ENCODE measurements at places on chromosomes 5 and 9.

DNA sequence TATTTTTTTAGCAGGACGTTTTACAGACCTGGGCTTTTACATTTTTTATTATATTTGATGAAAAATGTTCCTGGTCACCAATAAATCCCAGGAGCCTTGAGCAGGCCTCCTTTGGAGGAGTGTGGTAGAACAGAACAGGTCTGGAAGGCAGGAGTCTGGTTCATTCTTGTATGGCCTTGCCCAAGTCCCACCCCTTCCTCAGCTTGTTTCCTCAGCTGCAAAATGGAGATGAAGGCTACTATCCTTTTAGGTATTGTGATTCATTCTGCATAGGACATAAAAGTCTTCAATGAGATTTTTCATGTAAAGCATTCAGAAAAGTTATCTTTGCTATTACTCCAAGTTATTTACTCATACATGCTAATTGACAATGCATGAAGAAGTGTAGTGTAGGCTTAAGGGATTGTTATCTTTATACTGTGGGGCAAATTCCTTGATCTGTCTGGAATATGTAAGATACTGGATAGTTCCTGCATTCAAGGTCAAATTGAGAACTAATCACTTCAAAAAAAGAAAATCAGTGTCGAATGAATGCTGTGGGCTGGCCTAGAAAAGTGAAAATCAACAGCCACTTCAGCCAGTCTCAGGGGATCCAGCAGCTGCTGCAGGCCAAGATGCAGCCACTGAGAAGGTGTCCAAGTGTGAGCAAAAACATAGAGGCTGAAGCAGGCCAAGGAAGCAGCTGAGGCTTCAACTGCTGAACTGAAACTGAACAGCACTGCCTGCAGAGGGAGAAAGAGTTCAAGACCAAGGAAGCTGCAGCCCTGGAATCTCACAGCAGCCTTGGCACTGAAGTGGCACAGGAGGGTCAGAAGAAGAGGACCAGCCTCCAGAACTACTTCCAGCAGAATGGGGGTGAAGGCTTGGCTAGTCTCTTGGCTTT is 15.5 kb upstream of the SLC36A3 start:
- DNase-seq: peak; percentile 23

DNA sequence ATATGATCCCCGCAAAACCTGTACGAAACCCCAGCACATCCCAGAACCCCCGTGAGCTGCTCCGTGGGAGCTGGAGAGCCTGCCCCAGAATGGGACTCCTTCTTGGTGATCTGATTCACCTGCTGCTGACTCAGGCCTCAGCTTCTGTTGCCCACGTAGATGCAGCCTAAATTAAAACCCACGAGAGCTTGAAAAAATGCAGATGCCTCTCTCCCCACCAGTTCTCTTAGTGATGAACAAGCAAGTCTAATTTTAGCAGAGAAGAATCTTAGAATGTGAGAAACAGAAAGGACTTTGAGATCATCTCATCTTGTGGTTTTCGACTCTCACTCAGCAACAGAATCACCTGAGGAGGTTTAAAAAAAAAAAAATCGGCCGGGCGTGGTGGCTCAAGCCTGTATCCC is 57.6 kb downstream of the TMOD1 start:
- DNase-seq: no peak

DNA sequence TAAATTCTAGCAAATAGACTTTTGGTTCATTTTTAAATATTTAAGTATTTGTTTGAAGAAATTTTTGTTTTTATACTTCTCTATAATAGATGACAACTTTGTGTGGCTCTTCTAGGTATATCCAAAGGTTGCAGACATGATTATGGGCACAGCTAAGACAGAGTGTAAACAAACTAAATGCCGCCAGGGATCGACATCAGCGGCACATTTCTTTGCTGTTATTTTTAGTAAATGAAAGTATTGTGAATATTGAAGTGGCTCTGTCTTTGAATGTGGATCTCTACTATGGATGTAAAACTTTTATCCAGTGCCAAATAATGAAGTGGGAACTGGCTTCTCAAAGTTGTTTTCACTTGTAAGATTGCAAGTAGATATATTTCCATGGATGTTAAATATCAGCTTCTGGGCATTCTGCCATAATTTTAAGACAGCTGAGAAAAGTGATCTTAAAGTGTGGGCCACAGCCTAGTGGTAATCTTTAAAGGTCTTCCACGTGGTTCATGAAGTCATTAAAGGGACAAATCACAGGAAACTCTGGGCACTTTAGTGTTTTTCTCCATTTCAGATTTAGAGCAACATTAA is 589.9 kb downstream of the ZNF608 start:
- no peak for DNase-seq

GRCh38 chr9:87698069-87698809 is 27.7 kb upstream of the CTSL start:
- no peak for DNase-seq

- no peak for DNase-seq
Measured at GRCh38 chr5:17219006-17219422, 1.6 kb downstream of the BASP1 start.

DNA sequence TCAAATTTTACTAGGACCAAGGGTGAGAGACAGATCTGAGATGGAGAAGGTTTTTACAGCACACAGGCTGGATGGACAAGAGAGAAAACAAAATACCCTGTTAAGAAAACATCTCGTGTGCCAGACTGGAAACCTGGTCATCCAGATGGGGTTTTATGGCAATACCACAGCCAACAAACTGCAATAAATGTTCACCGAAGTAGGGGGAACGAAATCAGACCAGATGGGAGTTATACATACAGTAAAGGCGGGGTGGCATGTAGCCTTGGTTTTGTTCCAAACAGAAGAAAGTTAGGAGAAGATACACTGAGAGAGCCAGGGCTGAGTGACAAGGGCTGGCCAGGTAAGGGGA is 63.3 kb downstream of the DCP2 start:
- DNase-seq: no peak

DNA sequence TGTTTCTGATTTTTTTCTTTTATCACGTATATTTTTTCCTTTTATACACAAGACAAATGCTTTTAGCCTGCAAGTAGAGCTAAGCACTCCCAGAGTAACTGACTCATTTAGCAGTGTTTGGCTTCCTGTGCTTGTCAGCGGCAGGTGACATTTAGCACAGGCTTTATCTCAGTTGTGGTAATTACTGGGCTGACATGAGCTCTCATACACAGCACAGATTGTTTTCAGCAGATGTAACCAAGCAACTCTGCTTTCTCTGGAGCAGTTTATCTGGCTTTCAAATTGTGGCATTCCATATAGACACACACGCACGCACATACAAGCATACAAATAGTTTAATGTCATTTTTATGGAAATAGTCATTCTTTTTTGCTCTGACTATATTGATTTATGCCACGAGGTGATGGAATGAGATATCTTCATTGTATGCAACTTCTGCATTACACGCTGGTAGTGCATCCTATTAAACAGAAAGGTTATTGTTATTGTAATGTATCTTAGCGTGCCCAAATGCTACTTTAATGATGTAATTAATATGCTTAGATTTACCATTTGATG is 379.0 kb upstream of the GRAMD2B start:
- no peak for DNase-seq

- DNase-seq: no peak
Measured at GRCh38 chr5:33994845-33995244, 10.4 kb upstream of the SLC45A2 start.

GRCh38 chr9:129860653-129861446 is 25.6 kb downstream of the USP20 start:
- DNase-seq: no peak

DNA sequence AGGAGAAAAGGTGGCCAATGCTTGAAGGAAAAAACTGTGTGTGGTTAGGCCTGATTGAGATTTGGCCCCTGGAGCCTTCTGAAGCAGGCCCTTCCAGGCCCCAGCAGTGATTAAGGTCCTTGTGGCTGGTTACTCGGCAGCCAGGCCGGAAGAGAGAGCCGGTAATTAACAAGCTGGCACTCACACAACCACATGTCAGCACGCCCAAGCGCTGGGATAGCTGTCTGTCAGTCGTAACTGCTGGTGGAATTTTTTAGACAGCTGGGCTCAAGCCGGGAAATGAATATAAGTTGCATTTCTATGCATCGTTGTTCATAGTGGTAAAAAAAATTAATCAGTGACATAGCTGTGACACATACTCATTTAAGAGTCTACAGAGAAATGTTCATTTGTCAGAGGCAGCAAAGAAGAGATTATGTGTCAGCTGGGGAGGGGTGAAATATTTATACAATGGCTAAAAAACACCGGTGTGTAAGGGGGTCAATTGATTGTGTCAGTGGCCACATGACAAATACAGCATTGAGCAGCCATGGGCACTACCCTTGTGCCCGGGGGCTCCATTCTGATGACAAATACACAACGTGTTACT is 13.7 kb upstream of the ARAP3 start:
- no peak for DNase-seq

GRCh38 chr5:118619823-118620222 is 368.5 kb downstream of the DTWD2 start:
- no peak for DNase-seq

DNA sequence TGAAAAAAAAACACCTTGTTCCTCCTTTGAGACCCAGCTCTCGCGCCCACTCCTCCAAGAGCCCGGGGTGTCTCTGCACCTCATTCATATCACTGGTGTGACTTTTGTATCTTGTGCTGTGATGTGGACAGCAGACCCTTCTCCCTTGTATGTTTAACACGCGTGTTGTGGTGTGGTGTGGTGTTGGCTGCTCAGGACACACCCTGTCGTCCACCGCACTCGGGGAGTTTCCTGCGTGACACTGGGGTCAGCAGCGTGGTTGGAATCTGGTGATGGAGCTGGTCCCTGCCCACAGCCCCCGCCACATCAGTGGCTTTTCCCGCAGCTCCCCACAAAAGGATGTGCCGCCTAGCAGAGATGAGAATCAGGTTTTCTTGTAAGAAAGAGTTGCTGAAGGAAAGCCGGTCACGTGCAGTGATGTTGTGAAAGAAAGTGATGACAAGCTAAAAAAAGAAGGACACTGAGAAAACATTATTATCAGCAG is 61.5 kb downstream of the TENT4A start:
- peak; percentile 31 for DNase-seq

GRCh38 chr5:138490648-138491283 is 25.5 kb downstream of the EGR1 start:
- DNase-seq: no peak

- no peak for DNase-seq
Measured at GRCh38 chr5:35098214-35098613, 50.5 kb upstream of the AGXT2 start.

- DNase-seq: no peak
Measured at GRCh38 chr5:92429646-92430045, 1046.5 kb upstream of the ARRDC3 start.

GRCh38 chr5:142644640-142645361 is 41.1 kb downstream of the FGF1 start:
- no peak for DNase-seq

DNA sequence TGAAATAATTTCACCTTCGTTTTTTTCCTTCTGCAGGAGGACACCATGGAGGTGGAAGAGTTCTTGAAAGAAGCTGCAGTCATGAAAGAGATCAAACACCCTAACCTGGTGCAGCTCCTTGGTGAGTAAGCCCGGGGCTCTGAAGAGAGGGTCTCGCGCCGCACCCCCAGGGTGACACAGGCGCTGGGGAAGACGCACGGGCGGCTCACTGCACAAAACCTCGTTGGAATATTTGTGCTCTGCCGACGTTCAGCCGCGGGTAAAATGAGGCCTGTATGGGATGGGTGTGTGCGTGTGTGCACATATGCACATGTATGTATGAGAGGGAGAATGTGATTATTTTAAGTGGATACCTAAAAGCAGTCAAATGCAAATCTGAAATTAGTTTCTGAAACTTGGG is 24.5 kb downstream of the QRFP start:
- no peak for DNase-seq

DNA sequence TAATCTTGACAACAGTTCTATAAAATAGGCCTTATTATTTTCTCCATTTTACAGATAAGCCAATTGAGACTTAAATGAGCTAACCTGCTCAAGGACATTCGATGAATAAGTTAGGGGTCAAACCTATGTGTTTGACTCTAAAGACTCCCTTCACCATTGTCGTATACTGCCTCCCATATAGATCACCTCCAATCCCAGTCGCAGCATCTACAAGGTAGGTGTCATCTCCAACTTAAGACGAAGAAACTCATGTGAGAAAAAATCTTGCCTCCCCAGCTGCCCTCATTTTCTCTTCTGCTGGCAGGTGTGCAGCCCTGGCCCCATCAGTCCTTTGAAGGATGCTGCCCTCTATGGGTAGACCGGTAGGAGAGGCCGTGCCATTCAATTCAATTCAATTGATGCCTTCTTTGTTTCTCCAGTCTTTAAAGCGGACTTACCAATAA is 75.2 kb upstream of the SMARCA2 start:
- DNase-seq: no peak

DNA sequence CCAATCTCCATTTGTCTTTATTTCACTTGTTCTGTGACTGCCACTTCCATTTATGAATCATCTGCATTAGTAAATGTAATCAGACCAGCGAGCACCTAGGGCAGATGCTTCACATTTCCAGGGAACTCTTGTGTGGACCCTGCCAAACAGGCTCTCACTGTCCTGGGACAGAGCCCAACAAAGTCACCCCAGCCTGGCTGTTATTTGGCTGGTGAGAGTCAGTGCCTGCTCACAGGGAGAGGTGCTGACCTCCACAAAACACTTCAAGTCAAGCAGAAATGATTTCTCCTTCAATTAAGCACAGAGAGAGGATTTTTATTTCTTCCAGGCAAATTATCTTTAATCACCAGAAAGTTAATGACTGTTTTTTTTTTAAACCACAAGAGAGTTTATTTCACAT is 568.0 kb downstream of the MTRR start:
- DNase-seq: no peak

DNA sequence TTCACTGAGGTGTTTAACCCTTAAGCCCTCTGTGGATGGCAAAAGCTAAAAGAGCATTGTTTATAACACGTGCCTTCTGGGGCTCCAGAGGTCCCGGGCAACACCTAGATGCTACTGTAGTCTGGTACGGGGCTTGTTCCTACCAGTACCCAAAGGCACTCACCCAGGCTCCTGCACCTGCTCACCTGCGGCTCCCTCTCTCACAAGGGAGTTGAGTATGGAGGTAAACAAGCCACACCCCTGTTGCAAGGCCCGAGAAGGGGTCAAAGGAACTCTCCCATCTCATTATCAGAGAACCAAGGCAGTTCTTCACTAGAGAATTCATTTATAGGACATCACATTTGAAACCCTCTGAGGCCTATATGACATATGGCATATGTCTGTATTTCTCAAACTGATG is 53.4 kb upstream of the IL6ST start:
- DNase-seq: no peak
